ENCODE measurements at places on chromosomes 2 and 18.

DNA sequence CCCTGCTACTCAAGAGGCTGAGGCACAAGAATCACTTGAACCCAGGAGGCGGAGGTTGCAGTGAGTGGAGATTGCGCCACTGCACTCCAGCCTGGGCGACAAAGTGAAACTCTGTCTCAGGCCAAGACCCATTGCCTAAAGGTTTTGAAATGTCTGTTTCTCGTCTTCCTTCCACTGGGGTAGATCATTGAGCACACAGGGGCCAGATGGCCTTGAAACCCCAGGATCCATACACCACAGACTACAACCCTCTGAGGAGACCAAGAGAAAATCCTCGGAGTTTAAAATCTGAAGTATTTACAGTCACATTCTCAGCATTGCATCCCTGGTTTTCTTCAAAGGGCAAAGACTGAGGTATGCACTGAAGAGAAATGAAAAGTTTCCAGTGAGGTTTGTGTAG lies 7.1 kb upstream of the EPAS1 start:
- H3K4me1 ChIP-seq = peaks cover 7% of the 10 kb centered on the region
- no peak overlapping the region for H3K27ac ChIP-seq
- peaks cover 71% of the 10 kb centered on the region for H3K27me3 ChIP-seq
- no peak for DNase-seq
- H3K4me3 ChIP-seq = no peak overlapping the region
- H3K36me3 ChIP-seq = no peaks in the 10 kb centered on the region

DNA sequence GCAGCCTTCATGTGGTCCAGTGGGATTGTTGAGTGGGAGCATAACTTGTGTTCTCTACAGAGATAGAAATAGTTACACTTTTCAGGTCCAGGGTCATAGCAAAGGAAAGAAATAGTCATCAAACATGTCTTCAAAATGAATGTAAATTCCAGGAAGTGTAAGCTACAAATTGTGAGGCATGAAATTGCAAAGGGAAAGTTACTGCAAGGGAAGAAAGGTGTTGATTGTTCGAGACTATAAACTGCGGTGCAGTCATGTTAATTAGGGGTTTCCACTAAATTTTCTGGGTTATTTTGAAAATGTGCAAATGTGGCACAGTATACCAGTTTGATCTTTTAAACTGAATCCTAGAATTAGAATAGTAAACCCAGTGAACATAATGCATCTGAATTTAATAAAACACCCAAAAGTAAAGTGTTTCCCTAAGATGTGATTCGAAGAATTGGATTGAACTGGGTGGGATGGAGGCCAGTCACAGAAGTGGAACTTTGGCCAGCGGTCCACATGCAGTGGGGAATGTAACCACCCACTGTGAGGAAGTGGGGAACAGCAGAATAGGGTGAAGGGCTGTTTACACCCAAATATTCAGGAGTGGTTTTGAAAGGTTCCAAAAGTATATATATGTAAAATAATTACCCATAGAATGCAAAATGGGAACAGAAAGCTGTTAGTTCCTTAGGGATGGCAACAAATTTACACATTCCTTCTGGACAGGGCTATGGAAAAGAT lies 126.5 kb upstream of the CCDC68 start:
- no peaks in the 10 kb centered on the region for H3K27me3 ChIP-seq
- DNase-seq = no peak
- no peak overlapping the region for H3K4me3 ChIP-seq
- H3K4me1 ChIP-seq = no peaks in the 10 kb centered on the region

DNA sequence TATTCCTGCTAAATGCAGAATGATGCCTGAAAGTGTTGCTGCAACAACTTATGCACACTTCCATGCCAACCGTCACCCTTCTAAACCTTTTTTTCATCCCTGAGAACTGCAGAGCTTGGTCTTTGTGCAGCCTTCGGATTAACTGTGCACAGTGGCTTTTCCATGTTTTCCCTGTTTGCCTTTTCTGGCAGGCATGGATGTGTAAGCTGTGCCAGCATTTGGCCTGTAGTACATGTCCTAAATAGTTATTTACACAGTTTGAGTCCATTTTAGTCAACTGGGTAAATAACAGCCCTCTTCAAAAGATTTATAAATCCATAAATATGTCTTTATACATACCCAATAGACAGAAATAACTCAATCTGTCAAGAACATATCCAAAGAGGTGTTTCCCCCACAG lies 31.5 kb downstream of the MEIS1 start:
- H3K27me3 ChIP-seq = no peaks in the 10 kb centered on the region
- no peak overlapping the region for H3K4me3 ChIP-seq
- no peaks in the 10 kb centered on the region for H3K4me1 ChIP-seq
- H3K27ac ChIP-seq = no peak overlapping the region
- H3K36me3 ChIP-seq = no peaks in the 10 kb centered on the region
- DNase-seq = no peak

DNA sequence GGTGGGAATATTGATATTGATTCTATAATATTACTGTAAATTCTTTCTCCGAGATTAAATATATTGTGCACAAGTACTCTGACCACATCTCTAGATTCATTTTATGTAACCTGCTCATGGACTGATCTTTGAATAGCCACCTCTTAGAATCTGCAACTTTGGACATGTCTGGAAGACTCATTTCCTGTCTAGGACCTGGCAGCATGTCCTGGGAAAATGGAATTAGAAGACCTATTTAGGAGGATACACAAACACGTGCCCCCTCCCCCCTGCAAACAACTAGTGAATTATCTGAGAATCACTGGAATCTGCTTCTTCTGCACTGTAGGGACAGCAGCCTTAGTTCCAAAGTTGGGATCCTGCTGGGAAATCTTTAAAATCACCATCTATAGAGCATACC lies 94.1 kb downstream of the UBE2E3 start:
- H3K27me3 ChIP-seq = peaks cover 3% of the 10 kb centered on the region
- H3K36me3 ChIP-seq = no peaks in the 10 kb centered on the region
- DNase-seq = no peak
- H3K27ac ChIP-seq = no peak overlapping the region
- H3K4me3 ChIP-seq = no peak overlapping the region

GRCh38 chr2:239902749-239903201 lies 122.4 kb downstream of the NDUFA10 start:
- no peak overlapping the region for H3K4me3 ChIP-seq
- H3K27ac ChIP-seq = no peak overlapping the region
- peaks cover 33% of the 10 kb centered on the region for H3K27me3 ChIP-seq

- H3K36me3 ChIP-seq = no peaks in the 10 kb centered on the region
- DNase-seq = no peak
- H3K4me1 ChIP-seq = no peaks in the 10 kb centered on the region
Measured at GRCh38 chr2:192345287-192345686, 150.6 kb upstream of the TMEFF2 start.

DNA sequence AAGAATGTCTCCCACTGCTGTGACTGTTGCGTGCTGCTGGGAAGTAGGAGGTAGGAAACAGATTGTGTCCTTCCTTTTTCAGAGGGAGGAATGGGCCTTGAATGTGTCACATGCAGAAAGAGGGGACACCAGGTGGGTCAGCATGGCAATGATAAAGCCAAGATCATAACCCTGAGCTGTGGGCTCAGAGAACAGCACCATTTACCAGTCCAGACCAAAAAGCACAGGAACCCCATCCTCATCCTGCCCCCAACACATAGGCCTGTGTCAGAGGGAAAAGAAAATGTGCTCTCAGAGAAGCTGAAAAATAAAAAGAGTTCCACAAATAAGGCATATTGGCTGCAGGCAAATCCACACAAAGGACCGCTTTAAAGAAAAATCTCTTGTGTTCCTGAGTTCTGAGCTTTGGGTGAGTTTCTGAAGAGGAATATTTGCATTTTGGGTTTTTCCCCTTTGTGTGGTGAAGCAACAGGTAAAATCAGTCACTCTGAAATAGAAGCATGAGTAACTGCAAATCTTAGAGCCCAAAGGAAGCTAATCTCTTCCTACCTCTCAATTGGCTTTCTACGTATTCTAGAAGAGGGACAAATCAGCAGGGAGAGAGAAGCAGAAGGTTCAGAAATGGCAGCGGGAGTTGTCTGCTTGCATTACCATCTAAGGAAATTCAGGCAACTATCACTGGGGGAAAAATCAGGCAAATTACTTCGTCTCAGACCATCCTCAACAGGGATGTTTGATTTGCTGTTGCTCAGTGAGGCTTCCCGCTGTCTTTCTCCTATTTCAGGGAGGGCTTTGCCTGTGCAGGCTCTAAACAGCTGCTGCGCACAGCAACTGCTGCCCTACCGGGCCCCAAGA lies 106.8 kb downstream of the BCL11A start:
- no peak for DNase-seq
- no peaks in the 10 kb centered on the region for H3K4me1 ChIP-seq
- no peak overlapping the region for H3K4me3 ChIP-seq
- H3K27me3 ChIP-seq = no peaks in the 10 kb centered on the region
- no peak overlapping the region for H3K27ac ChIP-seq
- H3K36me3 ChIP-seq = no peaks in the 10 kb centered on the region

- no peak overlapping the region for H3K4me3 ChIP-seq
- no peak for DNase-seq
- H3K4me1 ChIP-seq = no peaks in the 10 kb centered on the region
- no peaks in the 10 kb centered on the region for H3K36me3 ChIP-seq
- no peaks in the 10 kb centered on the region for H3K27me3 ChIP-seq
Measured at GRCh38 chr2:144154205-144154604, 365.7 kb downstream of the ZEB2 start.

DNA sequence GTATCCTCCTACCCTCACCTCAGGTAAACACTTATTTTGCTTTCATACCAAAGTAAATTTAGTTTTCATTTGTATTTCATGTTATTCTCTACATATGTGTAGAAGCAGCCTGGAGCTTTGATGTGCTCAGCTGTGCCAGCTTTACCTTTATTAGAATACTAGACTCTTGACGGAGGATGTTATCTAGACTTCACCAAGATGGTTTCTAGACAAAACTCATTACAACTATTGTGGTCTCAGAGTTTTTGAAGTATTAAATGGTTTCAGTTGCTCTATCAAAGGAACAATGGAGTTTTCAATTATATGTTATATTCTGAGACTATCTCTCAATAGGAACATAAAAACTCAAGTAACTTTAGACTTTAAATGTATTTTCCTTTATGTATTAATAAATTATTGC lies 5.0 kb upstream of the IL18RAP start:
- peaks cover 72% of the 10 kb centered on the region for H3K4me1 ChIP-seq
- H3K4me3 ChIP-seq = peak overlapping the region; percentile 37
- H3K27ac ChIP-seq = peak overlapping the region; percentile 91
- DNase-seq = peak; percentile 34
- peaks cover 40% of the 10 kb centered on the region for H3K36me3 ChIP-seq
- H3K27me3 ChIP-seq = no peaks in the 10 kb centered on the region

DNA sequence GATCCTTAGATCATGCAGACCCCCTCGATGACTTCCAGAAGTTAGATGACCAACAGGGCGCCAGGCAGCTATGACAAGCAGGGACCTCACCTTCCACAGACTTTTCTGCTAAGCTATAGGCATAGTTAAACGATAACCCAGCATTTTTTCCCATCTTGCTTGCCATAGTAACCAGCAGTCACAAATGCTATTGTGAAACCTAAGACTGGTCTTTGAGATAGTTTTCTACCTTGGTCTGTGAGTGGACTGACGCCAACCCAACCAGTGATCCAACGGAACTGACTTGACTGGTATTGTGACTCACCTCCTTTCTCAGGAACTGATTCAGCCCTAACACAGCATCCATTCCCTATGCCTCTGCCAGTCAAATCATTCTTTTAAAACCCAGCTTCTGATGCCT lies 361.2 kb downstream of the LRRTM4 start:
- H3K36me3 ChIP-seq = no peaks in the 10 kb centered on the region
- no peaks in the 10 kb centered on the region for H3K4me1 ChIP-seq
- DNase-seq = no peak
- H3K4me3 ChIP-seq = no peak overlapping the region
- no peaks in the 10 kb centered on the region for H3K27me3 ChIP-seq

GRCh38 chr2:116510117-116510671 lies 1304.3 kb upstream of the DDX18 start:
- DNase-seq = no peak
- H3K4me1 ChIP-seq = no peaks in the 10 kb centered on the region
- H3K27ac ChIP-seq = no peak overlapping the region
- H3K36me3 ChIP-seq = no peaks in the 10 kb centered on the region

- no peaks in the 10 kb centered on the region for H3K36me3 ChIP-seq
- peaks cover 6% of the 10 kb centered on the region for H3K27me3 ChIP-seq
- no peak overlapping the region for H3K4me3 ChIP-seq
Measured at GRCh38 chr2:45128580-45128997, 119.3 kb upstream of the SIX2 start.

- no peaks in the 10 kb centered on the region for H3K4me1 ChIP-seq
- no peak overlapping the region for H3K4me3 ChIP-seq
- no peak for DNase-seq
- H3K27me3 ChIP-seq = no peaks in the 10 kb centered on the region
- H3K27ac ChIP-seq = no peak overlapping the region
Measured at GRCh38 chr2:128791985-128792320, 473.3 kb upstream of the HS6ST1 start.

DNA sequence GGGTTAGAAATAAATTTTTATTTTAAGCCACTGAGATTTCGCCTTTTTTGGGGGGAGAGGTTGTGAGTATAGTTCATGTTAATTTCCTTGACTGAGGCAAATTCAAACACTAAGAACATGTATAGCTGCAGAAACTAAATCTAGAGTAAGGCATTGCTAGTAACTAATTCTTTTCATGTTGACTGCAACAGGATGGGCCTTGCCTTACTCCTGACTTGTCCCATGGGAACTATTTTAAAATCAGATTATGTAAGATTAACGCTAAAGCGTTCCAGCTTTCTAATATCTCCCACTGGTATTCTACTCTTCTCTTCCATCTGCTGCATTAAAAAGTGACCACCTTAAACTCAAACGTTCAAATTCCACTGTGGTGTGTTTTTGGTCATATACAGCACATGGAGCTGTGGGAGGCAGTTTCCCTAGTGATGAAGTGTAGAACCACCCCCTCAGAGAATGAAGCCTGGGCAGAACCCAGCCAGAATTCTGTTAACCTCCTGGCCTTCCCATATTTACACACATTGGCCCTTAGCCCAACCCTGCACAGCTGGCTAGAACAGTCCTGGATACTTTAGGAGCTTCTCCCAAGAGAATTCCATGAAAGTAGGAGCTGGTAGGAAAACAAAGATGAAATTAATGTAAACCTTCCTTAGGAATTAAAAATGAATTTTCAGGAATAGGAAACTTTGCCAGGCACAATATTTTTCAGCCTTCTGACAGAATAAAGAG lies 687.8 kb downstream of the SLC4A3 start:
- no peaks in the 10 kb centered on the region for H3K27me3 ChIP-seq
- DNase-seq = no peak
- no peak overlapping the region for H3K4me3 ChIP-seq
